ENCODE measurements at places on chromosomes 12 and 14. TPM values are rescaled to one million over a fixed set of nuclear protein-coding genes. Genes with fewer than 3 reads are reported as not detected.

- H3K27ac ChIP-seq: no peak overlapping the region
- no peak overlapping the region for H3K4me3 ChIP-seq
- no peaks in the 10 kb centered on the region for H3K27me3 ChIP-seq
- H3K4me1 ChIP-seq: peaks cover 18% of the 10 kb centered on the region
- no peaks in the 10 kb centered on the region for H3K36me3 ChIP-seq
These were observed 5.5 kb upstream of the GPR132 start for GRCh38 chr14:105070760-105071137.

GRCh38 chr14:92121207-92121669 is 268 bp downstream of the NDUFB1 start:
- DNase-seq: no peak
- H3K4me3 ChIP-seq: peak overlapping the region; percentile 83
- H3K36me3 ChIP-seq: peaks cover 21% of the 10 kb centered on the region
- no peaks in the 10 kb centered on the region for H3K27me3 ChIP-seq
- peaks cover 20% of the 10 kb centered on the region for H3K4me1 ChIP-seq

The GPRC5D gene
- not detected for total RNA-seq

DNA sequence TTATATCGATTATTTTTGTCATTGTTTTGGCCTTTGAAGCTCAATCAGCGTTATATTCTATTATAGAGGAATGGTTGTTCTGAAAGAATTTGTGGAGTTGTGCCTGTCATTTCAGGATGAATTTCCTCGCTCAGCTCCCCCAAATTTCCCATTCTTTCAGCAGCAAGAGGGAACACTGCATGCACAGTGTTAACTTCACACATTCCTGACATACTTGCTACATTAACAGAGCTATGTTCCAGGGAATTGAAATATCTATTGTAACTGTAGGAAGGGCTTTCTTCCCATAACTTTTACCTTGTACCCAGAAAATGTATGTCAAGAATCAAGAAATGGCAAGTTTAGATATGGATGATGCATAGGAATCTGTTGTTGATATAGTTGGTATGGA is 379.0 kb downstream of the LRIG3 start:
- H3K4me3 ChIP-seq: no peak overlapping the region
- H3K27me3 ChIP-seq: no peaks in the 10 kb centered on the region
- H3K27ac ChIP-seq: no peak overlapping the region

DNA sequence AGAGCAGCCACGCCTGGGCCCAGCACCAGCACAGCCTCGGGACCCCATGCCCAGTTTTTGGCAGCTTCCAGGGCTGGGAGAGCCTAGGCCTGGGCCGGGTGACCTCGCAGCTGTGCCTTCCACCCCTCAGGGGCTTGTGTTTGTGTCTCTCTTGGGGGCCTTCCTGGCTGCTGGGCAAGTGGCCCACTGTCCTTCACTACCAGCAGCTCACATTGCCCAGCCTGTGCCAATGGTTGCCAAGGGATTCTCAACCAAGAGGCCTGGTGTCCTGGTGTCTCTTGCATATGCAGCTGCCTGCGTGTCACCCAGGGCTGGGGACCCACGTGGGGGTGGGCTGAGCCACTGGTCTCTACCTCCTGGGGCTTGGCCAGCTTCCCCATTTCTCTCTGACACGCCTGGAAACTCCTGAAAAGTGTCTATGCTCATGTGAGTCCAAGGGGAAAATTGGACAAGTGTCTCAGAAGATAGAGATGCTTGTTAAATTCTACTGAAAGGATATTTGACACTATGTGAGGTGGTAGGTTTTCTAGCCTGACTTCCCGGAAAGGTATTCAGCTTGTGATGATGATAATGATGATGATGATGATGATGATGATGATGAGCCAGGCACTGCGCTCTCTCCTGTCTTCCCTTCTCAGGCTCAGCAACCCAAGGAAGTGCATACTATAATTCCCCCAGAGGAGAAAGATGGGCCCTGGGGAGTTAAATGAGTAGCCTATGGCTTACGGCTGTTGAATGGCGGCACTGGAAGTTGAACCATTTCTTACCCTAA is 48.8 kb upstream of the ESRRB start:
- H3K4me3 ChIP-seq: no peak overlapping the region
- no peaks in the 10 kb centered on the region for H3K27me3 ChIP-seq
- DNase-seq: no peak
- peaks cover 14% of the 10 kb centered on the region for H3K4me1 ChIP-seq
- no peak overlapping the region for H3K27ac ChIP-seq

GRCh38 chr12:102682366-102683289 is 202.3 kb upstream of the IGF1 start:
- H3K27ac ChIP-seq: no peak overlapping the region

The TMEM119 gene
- total RNA-seq: 5.5 TPM

DNA sequence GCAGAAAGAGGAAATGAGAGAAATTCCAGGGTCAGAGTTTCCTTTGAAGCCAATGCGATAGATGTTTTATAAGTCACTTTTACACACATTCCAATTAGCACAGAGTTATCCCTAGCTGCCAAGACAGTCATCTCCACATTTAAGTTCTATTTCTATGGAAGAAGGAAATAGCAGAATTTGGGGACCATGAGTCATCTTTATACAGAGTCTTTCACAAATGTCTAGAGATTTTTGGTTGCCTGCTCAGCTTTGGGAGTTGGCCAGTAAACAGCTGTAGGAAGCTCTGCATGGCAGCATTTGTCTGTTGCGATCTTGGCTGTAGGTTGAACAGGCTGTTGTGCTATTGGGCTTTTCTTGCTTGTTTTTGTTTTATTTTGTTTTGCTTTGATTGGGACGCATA is 884.3 kb downstream of the GALC start:
- H3K36me3 ChIP-seq: no peaks in the 10 kb centered on the region

- no peaks in the 10 kb centered on the region for H3K36me3 ChIP-seq
- no peak for DNase-seq
- H3K27ac ChIP-seq: no peak overlapping the region
These were observed 36.8 kb upstream of the SPTSSA start for GRCh38 chr14:34498684-34499412.

GRCh38 chr14:81511111-81511904 is 22.3 kb downstream of the SEL1L start:
- peaks cover 7% of the 10 kb centered on the region for H3K36me3 ChIP-seq
- DNase-seq: no peak
- H3K4me3 ChIP-seq: no peak overlapping the region

The TEP1 gene
- 6.9 TPM for total RNA-seq

DNA sequence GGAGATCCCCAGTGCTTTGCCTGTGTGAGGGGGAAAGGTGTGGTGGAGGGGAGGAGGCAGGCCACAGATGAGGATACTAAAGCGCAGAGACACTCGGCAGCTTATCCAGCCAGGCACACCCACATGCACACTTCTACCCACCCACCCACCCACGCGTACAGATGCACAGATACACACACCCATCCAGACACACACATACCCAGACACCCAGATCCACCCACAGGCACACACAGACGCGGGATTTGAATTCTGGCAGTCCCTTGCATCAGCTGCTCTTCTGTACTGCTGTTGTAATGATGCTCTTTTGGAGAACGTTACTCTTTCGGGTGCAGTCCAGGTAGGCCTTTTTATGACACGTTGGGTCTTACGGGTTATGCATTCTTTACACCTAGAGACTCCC is 55.7 kb upstream of the RD3L start:
- H3K36me3 ChIP-seq: no peaks in the 10 kb centered on the region
- DNase-seq: no peak
- H3K27ac ChIP-seq: no peak overlapping the region
- no peaks in the 10 kb centered on the region for H3K4me1 ChIP-seq

- H3K4me3 ChIP-seq: no peak overlapping the region
- H3K36me3 ChIP-seq: no peaks in the 10 kb centered on the region
- H3K27me3 ChIP-seq: no peaks in the 10 kb centered on the region
- no peaks in the 10 kb centered on the region for H3K4me1 ChIP-seq
These were observed 32.4 kb downstream of the PLEKHG7 start for GRCh38 chr12:92735131-92735721.

The CLEC4D gene
- total RNA-seq: 0.63 TPM

GRCh38 chr12:93002293-93003054 is 73.4 kb upstream of the EEA1 start:
- H3K4me1 ChIP-seq: no peaks in the 10 kb centered on the region
- H3K27me3 ChIP-seq: no peaks in the 10 kb centered on the region
- no peak overlapping the region for H3K4me3 ChIP-seq
- no peak for DNase-seq
- H3K36me3 ChIP-seq: no peaks in the 10 kb centered on the region

The P2RX2 gene
- total RNA-seq: not detected

The SDS gene
- not detected for total RNA-seq

GRCh38 chr14:49959822-49960408 is 67.0 kb downstream of the ARF6 start:
- H3K27me3 ChIP-seq: no peaks in the 10 kb centered on the region
- DNase-seq: no peak
- H3K4me1 ChIP-seq: no peaks in the 10 kb centered on the region

DNA sequence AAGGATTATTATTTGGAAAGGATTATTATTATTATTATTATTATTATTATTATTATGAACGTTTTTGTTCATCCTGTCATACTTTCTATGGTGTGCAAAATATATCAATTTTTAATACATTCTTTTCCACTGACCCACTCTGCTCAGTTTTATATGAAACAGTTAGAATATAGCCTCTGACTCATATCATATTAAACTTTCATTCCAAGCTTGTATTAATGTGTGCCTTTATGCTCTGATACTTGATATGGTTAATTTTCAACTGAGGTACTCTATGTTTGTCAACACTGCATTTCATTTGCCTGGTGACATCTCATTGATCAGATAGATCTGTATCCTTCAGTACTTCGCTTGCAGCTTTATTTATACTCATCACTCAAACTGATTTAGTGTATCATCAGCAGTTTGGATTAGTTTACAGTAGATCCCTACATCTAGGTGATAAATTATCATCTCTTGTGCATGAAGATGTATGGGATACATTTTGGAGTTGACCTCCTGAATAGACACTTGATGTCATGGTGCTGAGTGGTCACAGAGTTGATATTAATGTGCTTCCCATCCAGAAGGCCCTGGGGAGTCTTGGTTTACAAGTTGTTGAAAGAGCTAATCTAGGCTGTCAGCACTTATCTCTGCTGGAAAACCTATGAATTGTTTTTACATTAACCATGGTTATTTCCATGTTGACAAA is 271.8 kb downstream of the TRHDE start:
- no peaks in the 10 kb centered on the region for H3K27me3 ChIP-seq
- H3K36me3 ChIP-seq: no peaks in the 10 kb centered on the region
- no peaks in the 10 kb centered on the region for H3K4me1 ChIP-seq
- no peak overlapping the region for H3K27ac ChIP-seq

GRCh38 chr12:32756476-32757066 is 874 bp upstream of the YARS2 start:
- DNase-seq: no peak
- H3K4me3 ChIP-seq: no peak overlapping the region
- no peaks in the 10 kb centered on the region for H3K27me3 ChIP-seq
- no peak overlapping the region for H3K27ac ChIP-seq

- no peaks in the 10 kb centered on the region for H3K4me1 ChIP-seq
- H3K27me3 ChIP-seq: no peaks in the 10 kb centered on the region
- no peak overlapping the region for H3K4me3 ChIP-seq
- H3K36me3 ChIP-seq: peaks cover 20% of the 10 kb centered on the region
- H3K27ac ChIP-seq: no peak overlapping the region
These were observed 120.1 kb downstream of the RALGAPA1 start for GRCh38 chr14:35689000-35689460.

DNA sequence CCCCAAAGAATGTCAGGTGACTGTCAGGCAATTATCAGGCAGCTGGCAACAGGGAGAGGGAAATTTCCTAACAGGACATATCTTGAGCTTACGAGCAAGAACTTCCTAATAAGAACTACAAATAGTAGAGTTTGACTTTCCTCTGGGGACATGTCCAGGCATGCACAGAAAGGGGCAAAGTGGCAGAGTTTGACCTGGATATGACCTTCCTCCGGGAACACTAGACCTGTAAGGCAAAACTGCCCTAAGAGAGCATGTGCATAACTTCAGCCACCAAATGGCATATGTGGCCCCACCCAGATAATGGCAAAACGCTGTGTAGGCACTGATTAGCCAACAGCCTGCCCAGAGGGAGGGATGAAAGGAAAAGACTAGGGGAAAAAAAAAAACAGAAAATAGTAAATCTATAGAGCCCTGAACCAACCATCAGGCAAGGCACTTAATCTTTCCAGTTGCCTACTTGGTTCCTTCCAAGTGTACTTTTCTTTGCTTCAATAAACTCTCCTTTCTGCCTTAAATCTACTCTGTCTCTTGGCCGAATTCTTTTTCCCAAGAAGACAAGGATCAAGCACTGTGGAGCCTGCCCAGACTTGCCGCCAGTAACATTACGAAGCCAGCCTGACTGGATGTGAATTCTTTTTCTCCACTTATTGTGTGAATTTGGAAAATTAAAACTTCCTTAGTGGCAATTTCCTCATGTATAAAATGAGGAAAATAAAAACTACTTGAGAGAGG is 164.1 kb downstream of the SPTSSA start:
- no peaks in the 10 kb centered on the region for H3K36me3 ChIP-seq
- no peak overlapping the region for H3K27ac ChIP-seq
- no peaks in the 10 kb centered on the region for H3K4me1 ChIP-seq
- H3K4me3 ChIP-seq: no peak overlapping the region

DNA sequence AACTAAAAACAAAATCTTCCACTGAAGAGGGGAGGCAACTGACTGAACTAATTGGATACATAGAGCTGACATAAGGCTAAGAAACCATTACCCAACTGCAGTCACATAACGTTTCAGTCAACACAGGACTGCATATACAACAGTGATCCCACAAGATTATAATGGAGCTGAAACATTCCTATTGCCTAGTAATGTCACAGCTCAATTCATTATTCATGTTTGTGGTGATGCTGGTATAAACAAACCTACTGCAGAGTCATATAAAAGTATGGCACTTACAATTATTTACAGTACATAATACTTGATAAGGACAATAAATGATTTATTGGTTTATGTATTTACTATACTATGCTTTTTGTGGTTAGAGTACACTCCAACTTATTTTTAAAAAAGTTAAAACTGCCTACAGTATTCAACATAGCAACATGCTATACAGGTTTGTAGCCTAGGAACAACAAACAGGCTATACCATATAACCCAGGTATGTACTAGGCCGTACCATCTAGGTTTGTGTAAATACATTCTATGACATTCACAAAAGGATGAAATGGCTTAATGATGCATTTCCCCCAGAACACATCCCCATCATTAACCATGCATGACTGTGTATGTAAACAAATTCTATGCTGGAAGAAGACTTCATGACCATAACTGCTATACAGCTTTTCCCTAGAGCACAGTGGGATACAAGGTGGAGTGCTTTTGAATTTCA is 4.3 kb downstream of the NAP1L1 start:
- H3K27ac ChIP-seq: no peak overlapping the region
- DNase-seq: no peak
- H3K4me3 ChIP-seq: no peak overlapping the region
- H3K36me3 ChIP-seq: no peaks in the 10 kb centered on the region

DNA sequence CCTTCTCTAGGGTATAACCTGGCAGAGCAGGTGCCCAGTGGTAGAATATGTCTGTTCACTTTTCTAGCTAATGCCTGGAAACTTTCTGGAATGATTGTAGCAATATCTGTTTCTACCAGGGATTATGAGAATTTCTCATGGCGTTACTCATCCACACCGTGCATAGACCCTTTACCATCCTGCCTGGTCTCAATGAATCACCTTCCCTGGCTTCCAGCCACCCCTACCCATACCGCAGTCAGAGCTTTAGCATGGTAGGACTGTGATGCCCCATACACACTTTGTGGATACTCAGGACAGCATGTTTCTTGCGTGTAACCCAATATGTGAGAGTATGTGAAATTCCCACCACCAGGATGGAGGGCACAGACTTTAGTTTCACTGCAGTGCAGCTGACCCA is 45.4 kb downstream of the TUNAR start:
- no peaks in the 10 kb centered on the region for H3K36me3 ChIP-seq
- no peaks in the 10 kb centered on the region for H3K27me3 ChIP-seq
- H3K27ac ChIP-seq: no peak overlapping the region
- DNase-seq: no peak
- no peaks in the 10 kb centered on the region for H3K4me1 ChIP-seq

The TBX5 gene
- total RNA-seq: 345 TPM
